Gastroesophageal sphincter (tissue), 4 donors: ENCODE measurements at places on chromosomes 5 and 9. TPM values are rescaled to one million over a fixed set of nuclear protein-coding genes. Genes with fewer than 3 reads are reported as not detected.

GRCh38 chr9:26243029-26243697 is 564.9 kb upstream of the TUSC1 start:
- ATAC-seq: no peak

DNA sequence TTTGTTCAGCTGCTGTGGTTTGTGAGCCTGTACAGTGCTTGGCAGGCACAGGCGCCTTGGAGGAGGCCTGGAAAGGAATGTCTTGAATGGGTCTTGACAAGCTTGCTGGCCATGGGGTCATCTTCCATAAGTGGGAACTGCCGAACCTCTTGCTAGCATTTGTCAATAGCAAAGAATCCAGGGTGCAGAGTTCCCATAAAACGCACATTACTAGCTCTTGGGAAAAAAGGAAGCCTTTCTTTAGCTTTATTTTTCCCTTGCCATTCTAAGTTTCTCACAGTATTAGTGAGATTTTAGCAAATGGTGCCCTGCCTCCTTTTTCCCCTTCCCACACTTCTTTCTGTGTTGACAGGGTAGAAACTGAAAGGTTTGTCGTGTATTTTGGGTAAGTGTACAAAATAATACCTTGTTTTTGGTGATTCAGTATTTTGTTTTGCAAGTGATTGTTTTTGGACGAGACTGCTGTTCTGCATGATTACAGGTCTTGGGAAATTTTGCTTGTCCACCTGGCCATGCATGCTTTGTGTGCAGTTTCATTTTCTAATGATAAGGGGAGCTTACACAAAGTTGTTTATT is 82.0 kb downstream of the ADGRV1 start:
- no peak for ATAC-seq

- ATAC-seq: peak; percentile 50
Measured at GRCh38 chr9:137021979-137022661, 5.9 kb downstream of the ABCA2 start.

DNA sequence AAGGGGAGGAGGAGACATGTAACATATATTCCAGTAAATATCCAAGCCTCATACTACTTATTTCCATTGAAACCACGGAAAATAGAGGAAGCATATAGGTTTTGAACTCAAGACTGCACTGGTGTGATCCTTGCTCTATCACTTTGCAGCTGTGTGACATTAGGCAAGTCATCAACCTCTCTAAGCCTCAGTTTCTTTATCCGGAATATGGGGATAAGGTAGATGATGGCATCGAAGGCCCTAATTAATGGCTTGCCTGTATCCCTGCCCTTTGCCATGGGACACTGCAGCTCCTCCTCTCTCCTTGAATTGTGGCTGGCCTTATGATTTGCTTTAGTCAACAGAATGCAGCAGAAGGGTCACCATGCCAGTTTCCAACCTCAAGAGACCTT is 6.9 kb downstream of the SHB start:
- ATAC-seq: no peak

DNA sequence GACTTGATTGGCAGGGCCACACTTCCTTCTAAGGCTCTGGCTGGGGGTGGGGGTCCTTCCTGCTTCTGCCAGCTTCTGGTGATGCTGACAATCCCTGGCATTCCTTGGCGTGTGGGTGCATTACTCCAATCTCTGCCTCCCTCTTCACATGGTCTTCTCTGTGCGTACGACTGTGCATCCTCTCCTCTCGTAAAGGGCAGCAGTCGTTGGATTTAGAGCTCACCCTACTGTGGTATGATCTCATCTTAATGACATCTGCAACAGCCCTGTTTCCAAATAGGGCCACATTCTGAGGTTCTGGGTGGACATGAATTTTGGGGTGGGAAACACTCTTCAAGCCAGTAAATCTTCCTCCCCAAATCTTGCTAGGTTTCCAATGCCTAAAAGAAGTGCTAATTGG is 36.8 kb downstream of the ROPN1L start:
- ATAC-seq: no peak

DNA sequence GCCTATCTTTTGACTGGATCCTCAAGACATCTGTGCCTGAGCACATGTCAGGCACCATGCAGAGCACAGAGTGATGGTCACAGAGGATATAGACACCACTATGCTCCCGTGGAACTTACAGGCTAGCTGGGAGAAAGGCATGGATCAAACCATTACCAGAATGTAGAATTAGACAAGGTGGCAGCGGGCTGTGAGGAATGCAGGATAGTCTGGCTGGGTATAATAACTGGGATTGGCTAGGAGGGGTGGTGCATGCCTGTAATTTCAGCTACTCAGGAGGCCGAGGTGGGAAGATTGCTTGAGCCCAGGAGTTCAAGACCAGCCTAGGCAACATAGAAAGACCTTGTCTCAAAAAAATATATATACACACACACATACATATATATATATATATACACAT is 50.3 kb downstream of the ASS1 start:
- ATAC-seq: no peak

GRCh38 chr5:177491429-177491945 is 5.9 kb downstream of the PDLIM7 start:
- ATAC-seq: peak; percentile 29

DNA sequence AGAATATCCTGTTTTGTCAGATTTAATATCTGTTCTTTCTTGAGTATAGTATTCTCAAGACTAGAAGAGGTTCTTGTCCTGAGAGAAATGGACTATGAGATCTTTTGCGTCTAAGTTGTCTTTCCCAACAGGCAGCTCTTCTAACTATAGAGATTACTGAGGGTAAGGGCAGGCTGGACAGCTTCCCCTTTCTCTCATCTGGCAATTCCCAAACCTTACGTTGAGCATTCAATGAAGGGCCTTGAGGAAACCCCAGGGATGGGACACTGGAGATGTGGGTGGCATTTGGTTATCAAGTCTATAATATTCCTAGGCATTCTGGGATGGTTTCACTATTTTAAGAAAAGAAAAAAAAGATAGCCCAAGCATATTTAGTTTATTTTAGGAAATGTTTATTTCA is 28.0 kb upstream of the C5orf47 start:
- ATAC-seq: no peak

GRCh38 chr9:10251490-10251889 is 361.3 kb downstream of the PTPRD start:
- no peak for ATAC-seq

DNA sequence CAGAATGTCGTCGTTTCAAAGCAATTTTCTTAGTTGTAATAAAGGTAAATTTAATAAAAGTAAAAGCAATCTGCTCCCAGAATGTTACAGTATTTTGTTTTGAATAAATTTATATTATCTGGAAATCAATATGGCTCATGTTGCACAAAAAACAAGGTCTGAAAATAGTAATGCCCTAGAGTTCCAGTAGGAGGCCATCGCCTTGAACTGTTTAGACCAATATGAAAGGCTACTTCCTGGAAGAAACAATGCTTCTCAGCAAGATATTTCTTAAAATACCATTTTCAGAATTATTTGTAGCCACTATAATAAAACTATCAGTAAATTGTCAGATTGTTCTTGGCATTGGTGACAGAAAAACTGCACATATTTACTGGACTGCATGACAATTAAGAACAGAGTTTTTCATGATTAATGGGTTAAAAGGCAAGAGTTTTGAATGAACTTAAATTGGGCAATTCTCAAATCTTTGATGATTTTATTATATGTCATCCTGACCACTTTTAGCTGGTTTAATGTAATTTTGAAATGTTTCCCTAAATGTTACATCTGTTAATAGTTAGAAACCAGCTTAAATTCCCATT is 153.2 kb downstream of the COMMD10 start:
- ATAC-seq: no peak

GRCh38 chr5:56669534-56670483 is 145.5 kb upstream of the MAP3K1 start:
- ATAC-seq: peak; percentile 71

DNA sequence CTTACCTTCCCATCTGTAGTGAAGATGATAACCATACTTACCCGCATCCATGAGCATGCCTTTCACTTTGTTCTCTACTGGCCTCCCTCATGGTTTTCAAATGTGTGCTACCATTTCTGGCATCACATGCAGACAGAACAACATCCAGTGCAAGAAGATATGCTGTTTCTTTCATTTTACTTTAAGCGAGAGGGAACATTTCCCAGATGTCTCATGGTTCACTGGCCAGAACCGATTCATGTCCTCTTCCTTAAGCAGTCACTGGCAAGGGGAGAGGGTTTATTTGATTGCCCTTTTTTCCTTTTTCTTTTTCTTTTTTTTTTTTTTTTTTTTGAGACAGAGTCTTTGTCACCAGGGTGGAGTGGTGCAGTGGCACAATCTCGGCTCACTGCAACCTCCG is 37.7 kb downstream of the ARRDC3 start:
- no peak for ATAC-seq

DNA sequence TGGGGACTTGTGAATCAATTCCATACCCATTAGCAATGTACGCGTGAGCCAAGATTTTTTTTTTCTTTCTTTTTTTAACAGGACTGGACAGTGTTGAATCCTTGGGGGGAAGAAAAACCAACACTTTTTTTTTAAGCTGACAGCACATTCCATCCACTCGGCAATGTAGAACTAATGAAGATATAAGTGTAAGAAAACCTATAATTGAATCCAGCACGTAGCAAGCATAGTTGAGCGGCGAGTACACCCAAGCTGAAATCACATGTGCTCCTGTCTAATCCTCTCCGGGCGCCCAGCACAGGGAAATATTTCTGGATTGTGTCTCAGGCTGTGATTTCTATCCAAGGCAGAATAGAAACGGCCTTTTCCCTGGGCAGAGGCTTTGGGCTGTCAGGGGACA is 118.2 kb downstream of the BOD1 start:
- peak; percentile 84 for ATAC-seq

DNA sequence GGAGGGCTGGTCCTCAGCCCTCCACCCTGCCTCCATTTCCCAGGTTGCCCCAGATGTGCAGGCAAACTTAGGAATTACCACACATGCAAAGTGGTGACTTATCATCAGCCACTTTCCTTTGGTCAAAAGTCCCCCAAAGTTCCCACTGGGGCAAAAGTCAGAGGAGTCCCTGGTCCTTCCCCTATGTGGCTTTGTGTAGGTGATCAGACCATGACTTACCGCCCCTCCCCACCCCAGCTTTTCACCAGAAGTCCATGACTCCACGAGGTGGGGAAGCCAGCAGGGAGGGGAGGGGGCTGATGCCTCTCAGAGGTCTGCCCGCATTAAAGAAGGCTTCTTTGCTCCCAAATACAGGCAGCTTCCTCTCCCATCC is 5.8 kb downstream of the TRAF1 start:
- ATAC-seq: no peak

DNA sequence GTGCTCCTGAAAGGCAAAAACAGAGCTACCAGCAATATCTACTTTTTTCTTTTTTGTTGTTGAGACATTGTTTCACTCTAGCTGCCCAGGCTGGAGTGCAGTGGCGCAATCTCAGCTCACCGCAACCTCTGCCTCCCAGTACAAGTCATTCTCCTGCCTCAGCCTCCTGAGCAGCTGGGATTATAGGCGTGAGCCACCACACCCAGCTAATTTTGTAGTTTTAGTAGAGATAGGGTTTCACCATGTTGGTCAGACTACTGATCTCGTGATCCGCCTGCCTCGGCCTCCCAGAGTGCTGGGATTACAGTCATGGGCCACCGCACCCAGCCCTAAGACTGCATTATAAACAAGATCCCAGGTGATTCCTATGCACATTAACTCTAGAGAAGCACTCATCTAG is 17.0 kb downstream of the PLPP1 start:
- ATAC-seq: no peak

DNA sequence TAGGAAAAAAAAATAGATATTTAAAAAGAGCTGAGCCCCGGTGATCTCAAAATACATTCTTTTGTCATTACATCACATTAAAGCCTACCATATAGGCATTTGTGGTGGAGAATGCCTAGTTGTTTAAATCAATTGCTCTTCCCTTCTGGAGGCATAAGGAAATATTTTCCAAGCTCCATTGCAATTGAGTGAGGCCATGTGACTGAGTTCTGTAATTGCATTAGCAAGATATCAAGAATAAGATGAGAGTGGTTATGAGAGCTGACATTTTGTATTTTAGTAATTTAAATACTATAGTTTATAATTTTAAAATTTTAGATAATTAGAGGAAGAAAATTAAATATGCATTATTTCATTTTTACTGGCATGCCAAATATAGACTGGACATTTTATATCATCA is 1195.9 kb downstream of the DTWD2 start:
- no peak for ATAC-seq

DNA sequence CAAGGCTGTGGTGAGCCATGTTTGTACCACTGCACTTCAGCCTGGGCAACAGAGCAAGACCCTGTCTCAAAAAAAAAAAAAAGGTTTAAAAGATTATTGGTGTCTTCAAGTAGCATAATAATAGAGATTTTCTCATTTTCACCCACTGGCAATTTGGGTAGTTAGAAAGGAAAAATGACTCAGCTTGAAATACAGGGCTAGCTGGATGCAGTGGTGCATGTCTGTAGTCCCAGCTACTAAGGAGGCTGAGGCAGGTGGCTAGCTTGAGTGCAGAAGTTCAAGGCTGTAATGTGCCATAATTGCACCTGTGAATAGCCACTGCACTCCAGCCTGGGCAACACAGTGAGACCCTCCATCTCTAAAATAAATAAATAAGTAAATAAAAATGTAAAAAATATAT is 111.1 kb downstream of the ARRDC3 start:
- ATAC-seq: no peak

GRCh38 chr5:95870105-95870672 is 47.7 kb upstream of the GLRX start:
- ATAC-seq: peak; percentile 29

DNA sequence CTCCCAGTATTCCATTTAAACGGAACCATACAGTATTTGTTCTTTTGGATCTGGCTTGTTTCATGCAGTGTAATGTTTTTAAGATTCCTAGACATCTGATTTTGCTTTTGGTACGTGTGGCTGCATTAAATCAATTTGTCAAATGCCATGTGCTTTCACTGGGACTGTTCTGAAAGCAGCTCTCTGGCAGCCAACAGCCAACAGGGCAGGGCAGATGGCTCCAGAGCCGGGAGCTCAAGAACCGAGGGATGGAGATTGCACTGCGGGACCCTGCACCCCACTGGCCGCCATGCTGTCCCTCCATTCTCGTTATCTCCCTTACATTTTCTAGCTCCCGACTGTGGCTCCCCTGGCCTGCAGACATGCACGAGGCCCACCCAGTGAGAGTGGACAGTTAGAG is 33.4 kb upstream of the AIF1L start:
- no peak for ATAC-seq

GRCh38 chr5:113090336-113091106 is 113.9 kb downstream of the DCP2 start:
- ATAC-seq: peak; percentile 59

GRCh38 chr5:177478711-177479646 is 5.5 kb upstream of the DBN1 start:
- ATAC-seq: peak; percentile 68

GRCh38 chr9:114089206-114089840 is 9.8 kb downstream of the KIF12 start:
- no peak for ATAC-seq

The GADD45G gene
- 85.6 TPM for total RNA-seq

The GALNT12 gene
- total RNA-seq: 34.6 TPM

The GDA gene
- not detected for total RNA-seq

The FSD1L gene
- total RNA-seq: 2.7 TPM

The TPPP gene
- total RNA-seq: 28.6 TPM

The GRXCR2 gene
- total RNA-seq: not detected
